Skeletal muscle tissue (tissue), 5 donors: ENCODE measurements at places on chromosomes 13 and 19. TPM values are rescaled to one million over a fixed set of nuclear protein-coding genes. Genes with fewer than 3 reads are reported as not detected.

CNMD gene
- total RNA-seq: 3.7 TPM

TUBB4A gene
- total RNA-seq: not detected

TNFRSF19 gene
- total RNA-seq: 13.0 TPM

FGF22 gene
- total RNA-seq: not detected

NPAS1 gene
- total RNA-seq: 1.0 TPM

CATSPERD gene
- not detected for total RNA-seq

CDC42EP5 gene
- total RNA-seq: 31.8 TPM

CEACAM1 gene
- 0.52 TPM for total RNA-seq

PSG1 gene
- total RNA-seq: not detected

ZNF8 gene
- 6.3 TPM for total RNA-seq

HIF3A gene
- total RNA-seq: 79.3 TPM

SELENOV gene
- total RNA-seq: not detected

ZNF724 gene
- total RNA-seq: 3.7 TPM

MEDAG gene
- 11.5 TPM for total RNA-seq

SPRY2 gene
- 52.2 TPM for total RNA-seq

ZNF600 gene
- total RNA-seq: 2.1 TPM

NLRP4 gene
- total RNA-seq: not detected
